ENCODE measurements at places on chromosomes 5 and 9.

DNA sequence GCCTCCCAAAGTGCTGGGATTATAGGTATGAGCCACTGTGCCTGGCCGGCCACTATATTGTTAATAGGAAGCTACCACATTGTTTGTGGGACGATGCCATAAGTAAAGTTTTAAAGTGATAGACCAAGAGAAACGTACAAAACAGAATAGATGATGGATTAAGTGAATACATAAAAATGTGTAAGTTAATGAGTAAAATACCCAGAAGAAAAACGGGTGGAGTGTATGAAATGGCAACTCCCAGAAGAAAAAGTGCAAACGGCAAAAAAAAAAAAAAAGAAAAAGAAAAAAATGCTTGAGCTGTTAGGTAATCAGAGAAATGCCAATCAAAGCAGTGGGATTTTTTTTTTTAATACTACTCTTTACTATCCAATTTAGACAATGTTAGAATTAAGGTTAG lies 246.0 kb downstream of the PDZD2 start:
- no peak for DNase-seq

- DNase-seq: no peak
Observed at GRCh38 chr5:37751227-37751626, 88.6 kb downstream of the GDNF start.

GRCh38 chr5:149422366-149423048 lies 43.4 kb upstream of the IL17B start:
- no peak for DNase-seq

- DNase-seq: no peak
Observed at GRCh38 chr9:99176527-99177013, 45.2 kb downstream of the ALG2 start.

GRCh38 chr5:9363026-9363425 lies 182.8 kb downstream of the SEMA5A start:
- DNase-seq: no peak

GRCh38 chr9:14258660-14259239 lies 55.2 kb downstream of the NFIB start:
- DNase-seq: no peak

GRCh38 chr5:177402271-177403043 lies 2.0 kb upstream of the PFN3 start:
- no peak for DNase-seq

DNA sequence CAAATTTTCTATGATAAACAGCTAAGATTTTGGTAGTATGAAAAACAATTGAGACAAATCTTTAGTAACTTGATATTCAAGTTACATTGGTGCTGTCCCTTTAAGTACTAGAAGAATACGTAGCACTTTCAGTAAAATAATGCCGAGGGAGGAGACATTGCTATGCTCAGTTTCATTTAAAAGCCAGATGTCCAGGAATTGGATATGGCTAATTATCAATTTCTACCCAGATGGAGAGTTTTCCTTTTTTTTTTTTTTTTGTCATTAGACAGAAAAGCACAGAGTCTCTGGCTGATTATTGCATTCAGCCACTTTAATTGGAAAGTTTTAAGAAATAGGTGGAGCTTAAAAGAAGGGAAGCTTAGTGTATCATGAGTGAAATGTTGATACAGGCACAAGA lies 40.4 kb upstream of the APC start:
- no peak for DNase-seq

GRCh38 chr9:37994639-37995347 lies 74.2 kb downstream of the SHB start:
- no peak for DNase-seq

- DNase-seq: no peak
Observed at GRCh38 chr5:172052450-172053236, 46.2 kb upstream of the FBXW11 start.
